ENCODE measurements at places on chromosomes 2 and 18.
A peak's percentile ranks its signal among the peaks of the same experiment; 100 is the strongest.

- DNase-seq: no peak
These were observed 29.2 kb upstream of the DLX2 start for GRCh38 chr2:172131713-172132555.

DNA sequence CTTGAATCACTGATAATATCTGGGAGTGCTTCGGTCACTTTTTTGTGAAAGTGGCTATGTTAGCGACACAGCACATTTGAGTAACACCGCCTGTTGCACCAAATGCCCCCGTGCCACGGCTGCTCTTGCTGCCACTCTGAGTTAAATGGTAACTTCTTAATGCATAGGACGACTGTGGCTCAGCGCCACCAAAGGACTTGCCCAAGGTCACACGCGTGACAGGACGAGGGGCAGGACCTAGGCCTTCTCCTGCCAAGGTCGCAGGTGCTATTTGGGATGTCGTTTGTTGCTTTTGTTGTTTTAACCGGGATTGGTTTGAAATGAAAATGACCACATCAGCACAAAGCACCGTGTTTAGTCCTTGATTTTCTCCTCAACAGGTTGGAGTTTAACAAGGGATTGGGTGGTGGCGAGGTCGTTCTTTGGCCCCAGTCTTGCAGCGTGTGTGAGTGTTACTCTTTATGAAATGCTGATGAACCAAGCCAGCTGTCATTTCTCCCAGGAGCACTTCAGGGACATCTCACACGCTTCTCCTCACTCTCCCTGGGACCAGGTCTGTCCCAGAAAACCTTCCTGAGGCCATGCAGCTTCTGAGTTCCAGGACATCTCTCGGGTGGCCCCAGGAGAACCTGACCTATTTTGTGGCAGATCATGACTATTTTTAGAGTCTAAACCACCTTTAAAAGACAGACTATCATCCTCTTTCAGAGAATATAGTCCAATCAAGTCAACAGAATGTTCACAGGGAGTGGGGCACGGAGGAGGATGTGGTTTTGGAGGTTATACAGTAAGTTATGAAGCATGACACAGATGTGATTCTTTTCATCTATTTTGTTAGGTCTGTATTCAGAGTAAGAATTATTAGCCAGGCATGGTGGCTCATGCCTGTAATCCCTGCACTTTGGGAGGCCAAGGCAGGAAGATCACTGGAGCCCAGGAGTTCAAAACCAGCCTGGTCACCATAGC is 49.9 kb downstream of the MTCL1 start:
- peak; percentile 4 for DNase-seq

DNA sequence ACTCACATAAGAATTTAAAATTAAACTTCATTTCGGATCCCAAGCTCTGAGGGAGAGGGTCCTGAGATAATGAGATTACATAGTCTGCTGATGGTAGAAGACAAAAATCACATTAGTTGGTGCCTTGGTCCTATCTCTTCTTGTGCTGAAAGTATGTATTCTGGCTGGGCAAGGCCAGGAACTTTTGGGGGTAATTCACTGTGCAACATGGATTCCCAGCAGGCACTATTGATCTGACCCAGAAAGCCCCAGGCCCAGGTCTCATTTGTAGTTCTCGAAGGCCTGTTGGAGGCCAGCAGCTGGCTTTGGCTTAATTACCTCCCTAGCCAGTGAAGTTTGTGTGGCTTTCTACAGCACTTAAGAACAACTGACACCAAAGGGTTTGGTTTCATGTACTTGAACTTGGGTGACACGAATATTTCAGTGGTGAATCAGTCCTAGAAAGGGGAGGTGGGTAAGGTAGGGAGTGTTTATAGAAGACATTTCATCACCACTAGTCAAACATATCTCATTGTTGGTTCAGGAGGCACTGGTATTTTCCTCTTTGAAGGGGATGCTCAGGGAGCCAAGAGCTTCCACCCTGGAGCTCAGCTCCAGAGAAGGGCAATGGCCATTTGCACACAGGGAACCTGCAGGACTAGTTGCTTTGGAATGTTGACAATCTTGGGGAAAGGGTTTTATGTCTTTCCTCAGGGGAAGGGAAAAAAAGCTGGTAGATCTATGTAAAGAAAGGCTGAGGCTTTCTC is 217.8 kb downstream of the OSR1 start:
- DNase-seq: no peak

DNA sequence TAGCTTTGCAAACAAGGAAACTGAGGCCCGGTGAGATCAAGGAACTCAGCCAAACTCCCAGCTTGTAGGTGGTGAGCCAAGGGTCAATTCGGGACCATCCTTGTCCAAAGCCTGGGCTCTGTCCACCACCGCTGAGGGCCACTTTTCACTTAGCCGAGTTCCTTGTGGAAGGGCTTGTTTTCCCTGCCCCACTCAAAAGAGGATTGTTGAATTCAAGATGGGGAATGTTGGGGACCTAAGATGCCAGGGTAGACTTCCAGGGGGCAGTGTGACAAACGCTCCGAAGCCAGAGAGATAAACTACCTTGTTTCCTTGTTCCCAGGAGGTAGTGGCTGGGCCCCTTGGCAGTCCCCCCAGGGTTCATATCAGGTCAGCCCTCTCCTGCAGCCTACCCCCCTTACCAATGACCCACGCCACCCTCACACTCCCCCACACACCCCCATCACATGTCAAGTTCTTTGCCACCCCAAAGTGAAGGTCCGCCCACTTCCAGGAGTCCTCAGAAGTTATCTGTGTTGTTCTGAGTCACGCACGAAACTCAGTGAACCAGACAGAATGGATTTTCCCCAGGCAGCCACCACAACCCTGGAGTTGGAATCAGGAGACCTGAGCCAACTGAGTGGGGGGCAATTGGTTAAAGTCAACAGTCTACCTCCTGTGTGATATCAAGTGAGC is 10.3 kb upstream of the ATOH8 start:
- DNase-seq: no peak

DNA sequence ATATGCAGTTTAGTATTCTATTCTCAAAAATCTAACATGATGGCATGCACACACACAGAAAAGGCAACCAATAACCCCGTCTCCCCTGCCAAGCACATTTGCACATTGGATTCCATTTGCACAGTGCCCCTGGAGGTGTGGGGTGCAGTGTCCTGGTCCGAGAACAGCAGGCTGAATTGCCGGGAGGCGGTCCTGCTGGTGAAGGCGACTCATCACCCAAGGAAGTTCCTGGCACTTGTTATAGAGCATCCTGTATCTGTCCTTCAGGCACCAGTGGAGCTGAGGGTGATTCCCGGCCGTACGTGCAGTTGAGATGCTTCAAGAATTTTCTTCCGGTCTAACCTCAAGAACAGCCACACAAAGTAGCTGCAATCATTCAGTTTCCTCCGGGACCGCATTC is 73.0 kb upstream of the RAB12 start:
- DNase-seq: no peak

DNA sequence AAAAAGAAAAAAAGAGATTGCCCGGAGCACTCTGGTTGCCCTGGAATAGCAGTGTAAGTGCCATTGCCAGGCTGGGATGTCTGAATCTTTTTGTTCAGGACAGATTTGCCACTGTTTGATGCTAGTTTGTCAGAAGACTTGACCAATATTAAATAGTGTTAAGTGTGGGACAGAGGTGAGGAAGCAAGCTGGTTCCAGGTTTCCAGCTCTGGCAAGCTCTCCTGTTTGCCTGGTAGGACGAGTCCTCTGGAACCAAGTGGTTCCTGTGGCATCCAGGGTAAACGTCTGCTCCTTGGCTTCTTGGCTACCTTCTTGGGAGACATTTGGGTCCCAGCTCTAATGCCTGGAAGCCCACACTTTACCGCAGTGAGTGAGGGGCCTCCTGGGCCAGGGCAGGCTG is 20.8 kb upstream of the IGFBP5 start:
- DNase-seq: no peak

DNA sequence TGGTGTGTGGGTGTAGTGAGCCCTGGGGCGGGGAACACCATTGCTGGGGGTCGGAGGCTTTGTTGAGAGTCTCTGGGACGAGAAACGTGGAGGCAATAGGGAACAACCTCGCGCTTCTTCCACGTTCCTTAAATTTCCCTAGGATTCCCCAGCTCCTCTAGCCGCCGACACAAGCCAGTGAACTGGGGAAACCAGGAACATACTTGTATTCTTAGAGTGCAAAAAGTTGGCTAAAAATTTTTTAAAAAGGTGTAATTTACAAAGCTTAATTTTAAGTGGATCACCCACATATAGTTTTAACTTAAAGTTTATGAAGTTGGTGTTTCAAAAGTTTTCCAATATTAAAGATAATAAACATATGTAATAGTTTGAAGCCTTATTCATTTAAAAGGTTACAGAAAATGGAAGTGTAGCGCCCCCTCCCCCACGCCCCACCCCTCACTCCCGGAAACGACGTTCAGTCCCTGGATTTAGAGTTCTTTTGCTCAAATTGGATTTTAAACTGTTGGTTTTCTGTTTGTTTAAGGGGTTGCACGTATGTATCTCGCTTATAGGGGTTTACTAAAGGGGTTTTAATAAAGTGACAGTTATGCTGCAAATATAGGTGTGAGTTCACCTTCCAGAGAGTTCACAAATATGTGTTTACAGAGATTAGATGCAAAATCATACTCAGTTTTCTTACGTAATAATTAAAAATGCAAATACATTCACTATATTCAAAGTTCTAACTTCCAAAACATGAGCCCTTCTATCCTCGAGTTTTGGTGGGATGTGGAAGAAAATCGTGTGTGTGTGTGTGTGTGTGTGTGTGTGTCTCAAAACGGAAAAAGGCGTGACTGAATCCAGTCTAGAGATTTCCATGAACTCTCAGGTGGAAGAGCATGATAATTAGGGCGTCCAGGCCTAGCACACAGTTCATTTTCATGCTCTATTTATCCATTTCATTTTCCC is 872 bp downstream of the DSG2 start:
- DNase-seq: no peak

GRCh38 chr2:31150120-31150670 is 12.0 kb upstream of the GALNT14 start:
- no peak for DNase-seq

DNA sequence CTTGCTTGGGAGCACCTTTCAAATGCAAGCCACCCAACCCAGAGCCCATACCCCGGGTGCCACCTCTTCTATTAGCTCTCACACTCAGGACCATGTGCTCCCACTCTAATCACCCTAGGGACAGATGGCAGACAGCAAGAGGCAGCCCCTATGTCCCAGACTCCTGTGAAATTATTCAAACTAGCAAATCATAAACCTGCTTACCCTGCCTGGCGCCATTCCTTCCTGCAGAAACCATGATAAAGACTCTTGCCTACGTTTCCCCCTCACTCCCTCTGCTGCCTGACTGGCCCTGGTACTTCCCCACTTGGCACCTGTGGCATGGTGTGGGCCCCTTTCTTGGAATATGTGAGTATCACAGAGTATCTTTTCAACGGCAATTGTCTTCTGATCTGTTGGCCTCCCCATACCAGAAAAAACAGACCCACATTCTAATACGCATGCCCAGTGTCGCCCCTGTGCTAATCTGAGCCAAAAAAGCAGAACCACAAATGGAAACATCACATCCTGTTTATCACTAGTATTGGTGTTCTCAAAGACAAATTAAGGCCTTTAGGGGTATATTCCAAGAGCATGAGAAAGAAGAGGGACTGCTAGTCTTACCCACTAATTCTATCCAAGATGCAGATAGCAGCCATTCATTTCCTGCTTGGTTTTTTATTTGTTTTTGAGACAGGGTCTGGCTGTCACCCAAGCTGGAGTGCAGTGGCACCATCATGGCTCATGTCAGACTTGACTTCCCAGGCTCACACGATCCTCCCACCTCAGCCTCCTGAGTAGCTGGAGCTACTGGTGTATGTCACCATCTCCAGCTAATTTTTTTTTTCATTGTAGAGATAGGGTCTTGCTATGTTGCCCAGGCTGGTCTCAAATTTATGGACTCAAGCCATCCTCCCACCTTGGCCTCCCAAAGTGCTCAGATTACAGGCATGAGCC is 44.1 kb upstream of the TTC39C start:
- peak; percentile 63 for DNase-seq

DNA sequence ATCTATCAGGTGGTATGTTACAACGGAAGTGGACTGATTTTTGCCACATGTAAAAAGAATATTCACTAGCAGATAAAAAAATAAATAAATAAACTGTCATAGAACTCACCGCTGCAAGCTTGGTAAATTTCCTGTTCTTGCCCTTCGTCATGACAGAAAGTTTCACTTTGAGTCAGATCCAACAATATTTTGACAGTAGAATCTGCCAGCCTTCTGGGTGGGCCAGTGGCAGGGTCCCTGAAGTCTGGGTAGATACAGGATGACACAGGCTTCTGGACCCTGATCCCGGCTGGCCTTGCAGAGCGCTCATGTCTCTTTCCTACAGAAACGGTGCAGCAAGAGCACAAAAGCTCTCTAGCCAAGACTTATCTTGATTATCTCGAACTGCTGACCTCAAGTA is 97.8 kb upstream of the PMAIP1 start:
- DNase-seq: no peak

DNA sequence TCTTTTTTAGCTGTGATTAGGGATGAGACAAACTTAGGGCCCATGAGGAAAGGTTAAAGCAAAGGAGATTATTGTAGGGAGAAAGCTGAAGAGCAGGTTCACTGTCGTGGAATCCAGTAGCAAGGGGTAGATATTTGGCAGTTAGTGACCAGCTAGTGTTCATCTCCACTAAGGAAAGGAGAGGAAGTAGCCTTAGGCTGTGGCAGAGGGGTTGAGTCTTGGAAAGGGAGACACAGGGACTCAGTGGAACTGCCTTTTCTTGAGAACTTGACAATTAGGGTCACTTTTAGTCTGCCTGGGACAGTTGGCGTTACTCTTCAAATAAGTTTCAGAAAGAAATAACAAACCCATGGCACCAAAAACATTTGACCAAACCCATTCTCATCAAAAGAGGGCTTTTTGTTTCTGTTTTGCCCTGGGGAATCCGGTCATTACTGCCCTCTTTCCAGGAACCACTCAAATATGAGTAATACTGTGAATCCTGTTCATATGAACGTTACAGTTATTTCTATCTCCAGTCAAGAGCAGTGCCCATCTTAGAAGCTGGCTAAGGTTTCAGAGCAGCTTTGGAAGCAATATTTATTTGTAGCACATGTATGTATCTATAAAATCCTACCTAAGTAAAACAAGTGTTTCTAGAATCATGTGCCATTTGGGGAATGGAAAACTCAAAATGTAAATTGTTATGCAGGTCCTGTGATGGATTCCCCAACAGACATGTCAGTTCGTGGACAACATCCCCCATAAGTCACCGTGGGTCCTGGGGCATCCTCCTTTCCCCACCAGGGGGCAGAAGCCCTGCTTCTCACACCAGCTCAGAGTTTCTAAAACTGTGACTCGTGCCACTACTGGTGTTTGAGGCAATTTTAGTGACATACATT is 77.3 kb upstream of the PHLPP1 start:
- DNase-seq: peak; percentile 18

- DNase-seq: no peak
These were observed 16.0 kb upstream of the B3GNT7 start for GRCh38 chr2:231379266-231380215.

Data from stimulated activated naive CD4-positive, alpha-beta T cell treated with Interleukin-2 at 50 U/mL for 16 hours (primary cell).